ENCODE measurements at places on chromosomes 2 and 18.

GRCh38 chr2:16978301-16978700, 312.7 kb upstream of the CYRIA start:
- DNase-seq, result no peak

GRCh38 chr2:110645616-110646015, 32.2 kb downstream of the BUB1 start:
- DNase-seq, result no peak

- no peak for DNase-seq
Observed at GRCh38 chr2:172693529-172694455, 41.9 kb upstream of the RAPGEF4 start.

DNA sequence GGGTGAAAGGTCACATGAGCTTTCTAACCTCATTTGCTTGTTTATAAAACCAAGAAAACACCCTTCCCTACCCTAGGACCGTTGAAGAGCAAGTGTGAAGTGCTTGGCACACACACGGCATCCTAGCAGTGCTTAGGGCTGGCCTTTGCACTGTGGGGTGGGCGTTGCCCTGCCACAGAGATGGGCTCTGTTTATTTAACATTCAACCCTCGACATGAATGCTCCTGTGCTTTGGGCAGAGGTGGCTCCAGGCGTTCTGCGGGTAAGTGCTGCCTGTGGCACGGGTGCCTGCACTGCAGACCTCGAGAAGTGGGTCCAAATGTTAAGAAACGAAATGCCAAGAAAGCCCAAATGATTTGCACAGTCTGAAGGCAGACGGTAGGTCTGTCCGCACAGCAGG, 170.1 kb downstream of the FHOD3 start:
- no peak for DNase-seq

DNA sequence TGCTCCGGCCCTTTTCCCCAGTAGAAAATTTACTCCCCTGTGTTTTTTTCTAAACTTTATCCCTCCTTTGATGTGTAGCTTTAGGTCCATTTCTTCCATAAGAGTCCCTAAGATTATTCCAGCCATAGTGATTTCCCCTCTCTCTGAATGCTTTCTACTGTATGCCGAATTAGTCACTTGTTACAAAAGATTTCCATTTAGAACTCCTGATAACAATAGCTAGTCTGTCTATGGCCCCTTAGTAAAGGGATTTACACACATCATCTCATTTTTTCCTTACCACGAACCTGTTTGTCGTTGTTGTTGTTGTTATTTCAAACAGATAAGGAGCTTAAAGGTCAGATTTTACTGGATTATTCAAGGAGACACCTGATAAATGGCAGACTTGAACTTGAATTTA, 256.1 kb downstream of the PAX3 start:
- no peak for DNase-seq
